ENCODE measurements at places on chromosomes 7 and 10.

DNA sequence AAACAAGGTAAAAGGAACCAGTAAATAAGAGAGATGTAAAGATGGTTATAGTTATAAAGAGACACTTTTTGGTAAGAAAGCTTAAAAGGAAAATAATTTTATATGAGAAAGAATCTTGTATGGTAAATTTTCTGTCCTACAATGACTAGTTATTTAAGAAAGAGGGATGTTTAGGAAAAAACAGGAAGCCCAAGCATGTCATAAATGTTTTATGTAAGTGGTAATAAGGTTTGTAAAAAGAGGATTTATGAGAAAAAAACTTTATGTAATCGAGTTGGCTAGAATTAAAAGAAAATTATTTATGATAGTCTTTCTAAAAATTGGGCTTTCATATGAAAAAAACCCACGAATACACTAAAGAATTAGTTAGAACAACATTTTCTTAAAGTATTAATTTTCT, 34.2 kb upstream of the CREB3L2 start:
- no peak for DNase-seq

DNA sequence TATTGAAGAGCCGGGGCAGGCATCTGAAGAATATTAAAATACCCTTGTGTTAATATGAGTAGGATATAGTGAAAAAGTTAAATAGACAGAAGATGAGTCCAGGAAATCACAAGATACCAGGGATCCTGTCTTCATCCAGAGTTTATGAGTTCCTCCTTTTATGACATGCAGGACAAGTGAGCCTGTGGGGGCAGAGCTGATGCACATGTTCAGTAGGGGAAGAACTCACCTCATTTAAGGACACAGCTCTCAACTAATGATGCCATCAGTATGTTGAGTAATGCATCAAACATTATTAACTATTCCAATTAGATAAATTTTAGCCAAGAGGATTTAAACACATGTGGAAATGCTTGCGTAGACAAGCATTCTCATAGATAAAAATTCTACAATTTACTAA, 435.8 kb upstream of the AKR1E2 start:
- DNase-seq: no peak

GRCh38 chr7:15209429-15209828, 306.9 kb upstream of the DGKB start:
- DNase-seq: no peak

DNA sequence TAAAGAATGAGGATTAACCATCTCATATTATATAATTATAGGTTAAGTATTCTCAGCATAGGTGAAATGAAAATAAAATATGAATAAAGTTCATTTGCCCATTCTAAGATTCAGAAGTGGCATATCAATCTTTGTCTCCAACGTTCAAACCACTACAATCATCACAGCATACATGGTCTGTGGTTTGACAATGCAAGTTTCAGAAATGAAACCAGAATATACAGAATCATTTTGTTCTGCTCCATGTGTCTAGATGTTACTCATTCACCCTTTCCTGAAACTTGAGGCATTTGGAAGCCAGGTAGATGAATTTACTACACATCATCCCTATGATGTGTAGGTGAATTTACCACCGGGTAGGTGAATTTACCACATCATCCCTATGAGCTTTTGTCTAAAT, 44.5 kb upstream of the PPP1R3A start:
- DNase-seq: no peak

GRCh38 chr7:50803359-50804337, 21.0 kb upstream of the GRB10 start:
- no peak for DNase-seq

DNA sequence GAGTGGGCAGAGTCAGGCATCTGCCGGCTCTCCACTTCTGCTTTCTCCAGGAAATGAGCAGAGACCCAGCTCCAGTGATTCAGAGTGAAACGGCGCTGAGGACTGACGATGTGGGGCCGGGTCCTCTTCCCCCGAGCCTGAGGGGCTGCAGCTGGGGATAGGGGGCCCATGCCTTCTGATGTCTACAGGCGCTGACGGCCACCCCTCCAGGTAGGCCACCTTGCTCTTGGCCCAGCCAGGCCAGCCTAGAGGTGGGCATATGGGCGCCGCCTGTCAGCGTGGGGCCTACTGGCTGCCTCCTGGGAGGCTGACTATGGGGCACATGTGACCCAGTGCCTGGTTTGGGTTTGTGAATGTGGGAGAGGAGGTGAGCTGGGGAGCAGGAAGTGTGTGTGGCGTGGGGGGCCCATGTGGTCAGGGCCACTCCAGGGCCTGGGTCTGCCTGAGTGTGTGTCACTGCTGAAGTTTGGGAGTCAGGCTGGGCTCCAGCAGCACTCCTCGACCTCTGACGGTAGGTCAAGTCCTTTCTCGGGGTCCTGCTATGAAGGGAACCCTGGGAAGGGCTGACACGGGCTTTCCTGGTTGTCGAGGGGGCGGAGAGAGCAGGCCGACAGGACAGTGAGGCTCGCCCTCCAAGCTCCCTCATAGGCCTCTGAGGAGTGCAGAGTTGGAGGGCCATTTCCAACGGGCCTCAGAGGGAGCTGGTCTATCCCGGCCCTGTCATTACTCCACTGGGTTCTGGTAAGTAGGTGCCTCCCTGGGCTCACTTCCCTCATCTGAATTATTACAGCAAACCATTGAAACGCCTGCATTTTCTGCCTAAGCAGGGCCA, at the start of gene WDFY4:
Gene WDFY4 (plus strand): TSS at position 82 of the 832 bp plus-strand sequence. CDS start 24,860 bp downstream, outside the sequence.
- no peak for DNase-seq

DNA sequence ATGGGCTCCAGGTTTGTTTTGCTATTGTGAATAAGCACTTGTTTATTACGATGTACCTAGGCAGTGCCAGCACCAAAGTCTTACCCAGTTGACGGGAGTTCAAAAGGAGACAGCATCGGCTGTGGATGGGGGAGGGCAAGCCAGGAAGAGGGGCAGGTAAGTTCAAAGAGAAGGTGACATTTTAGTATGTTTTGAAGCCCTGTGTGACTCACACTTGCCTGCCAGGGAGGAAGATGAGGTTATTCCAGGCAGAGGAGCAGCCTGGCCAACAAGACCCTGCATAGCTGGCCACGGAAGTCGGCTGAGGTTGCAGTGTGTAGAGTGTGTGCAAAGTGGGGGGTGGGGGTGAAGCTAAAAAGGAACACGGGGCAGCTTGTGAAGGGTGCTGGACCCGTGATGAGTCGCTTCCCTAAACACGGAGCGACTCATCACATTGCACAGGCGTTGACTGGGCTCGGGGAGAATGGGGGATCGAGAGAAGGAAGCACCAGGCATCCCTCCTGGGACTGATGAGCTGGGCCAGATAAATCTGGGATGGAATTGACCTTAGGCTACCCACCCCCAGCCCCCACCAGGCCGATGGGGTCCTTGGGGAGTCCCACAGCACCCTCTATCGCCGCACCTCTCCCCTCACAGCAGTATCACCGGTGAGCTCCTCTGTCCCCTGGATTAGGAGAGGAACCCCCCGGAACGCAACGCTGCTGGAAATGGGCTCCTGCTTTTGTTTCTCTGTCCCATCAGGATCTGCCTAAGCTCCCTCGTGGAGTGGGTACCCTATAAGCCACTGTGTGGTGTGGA, 97.9 kb upstream of the IKZF1 start:
- no peak for DNase-seq

GRCh38 chr10:6176691-6177231, 26.0 kb upstream of the PFKFB3 start:
- DNase-seq: no peak

- no peak for DNase-seq
Measured at GRCh38 chr7:92641921-92642511, 51.8 kb upstream of the FAM133B start.

DNA sequence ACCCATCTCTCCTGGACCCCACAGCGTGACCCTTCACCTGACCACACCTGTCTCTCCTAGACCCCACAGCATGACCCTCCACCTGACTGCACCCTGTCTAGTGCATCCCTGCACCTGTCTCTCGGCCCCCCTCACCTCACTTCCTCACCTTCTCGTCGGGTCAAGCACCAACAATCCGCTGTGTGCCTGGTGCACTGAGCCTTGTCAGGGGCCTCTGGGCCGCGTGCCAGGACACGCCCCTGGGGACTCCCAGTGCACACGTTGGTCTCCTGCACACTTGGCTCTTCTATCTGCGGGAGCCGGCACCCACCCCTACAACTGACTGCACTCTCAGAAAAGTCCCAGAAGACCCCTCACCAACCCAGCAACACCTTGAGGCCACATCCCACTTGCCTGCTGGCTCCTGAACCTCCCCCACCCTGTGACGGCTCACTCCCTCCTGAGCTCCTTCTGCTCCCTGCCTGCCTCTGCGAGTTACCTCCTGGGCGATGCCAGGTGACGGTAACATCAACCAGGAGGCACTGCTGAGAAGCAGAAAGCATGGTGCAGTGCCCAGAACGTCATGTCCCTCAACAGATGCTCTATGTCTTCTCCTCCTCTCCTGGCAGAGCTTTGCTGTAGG, 147.6 kb downstream of the DIP2C start:
- no peak for DNase-seq

DNA sequence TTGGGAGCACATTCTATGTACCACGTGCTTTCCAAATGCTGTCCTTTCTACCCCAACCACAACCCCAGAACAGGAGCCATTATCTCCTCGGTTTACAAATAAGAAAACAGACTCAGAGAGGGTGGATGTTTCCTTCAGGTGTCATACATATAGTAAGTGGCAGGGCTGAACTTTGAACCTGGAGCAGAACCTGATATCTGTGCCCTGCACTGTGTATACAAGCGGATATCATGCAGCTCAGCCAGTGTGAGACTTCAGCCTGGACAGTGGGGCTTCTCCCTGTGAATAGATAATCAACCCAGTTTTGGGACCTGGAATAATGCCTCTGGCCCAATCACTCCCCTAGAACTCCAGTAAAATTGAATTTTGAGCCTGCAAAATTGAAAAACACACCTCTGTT, 341.1 kb downstream of the GRID1 start:
- DNase-seq: no peak

DNA sequence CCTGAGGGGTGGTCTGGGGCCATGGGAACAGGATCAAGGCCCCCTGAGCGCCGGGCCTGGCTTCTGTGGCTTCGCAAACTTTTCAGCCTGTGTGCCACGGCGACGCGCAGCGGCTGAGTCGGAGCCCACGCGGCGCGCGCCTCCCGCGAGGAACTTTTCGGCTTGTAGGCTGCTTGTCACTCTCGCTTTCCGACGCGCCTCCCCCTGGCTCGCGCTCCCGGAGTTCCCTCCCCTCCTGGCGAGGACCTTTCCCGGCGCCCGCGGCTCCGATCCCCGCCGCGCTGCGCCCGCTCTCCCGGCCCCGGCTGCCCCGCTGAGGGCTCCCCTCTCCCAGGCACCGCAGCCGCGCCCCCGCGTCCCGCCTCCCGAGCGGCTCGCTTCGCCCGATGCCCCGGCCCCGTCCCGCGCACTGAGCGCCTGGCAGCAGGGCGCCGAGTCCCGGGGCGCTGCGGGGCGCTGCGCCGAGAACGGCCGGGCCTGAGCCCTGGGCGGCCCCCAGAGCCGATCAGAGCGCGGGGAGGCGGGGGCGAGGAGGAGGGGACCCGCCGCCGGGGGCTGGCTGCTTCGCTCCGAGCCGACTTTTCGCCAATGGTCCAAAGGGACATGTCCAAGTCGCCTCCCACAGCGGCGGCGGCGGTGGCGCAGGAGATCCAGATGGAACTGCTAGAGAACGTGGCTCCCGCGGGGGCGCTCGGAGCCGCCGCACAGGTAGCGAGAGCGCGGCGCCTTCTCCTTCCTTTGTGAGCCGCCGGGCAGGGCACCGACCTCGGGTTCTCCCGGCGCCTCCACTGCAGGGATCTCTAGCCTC, at the start of gene CACNB2:
Gene CACNB2 (plus strand): TSS at position 276 of the 808 bp plus-strand sequence.
- DNase-seq: no peak

DNA sequence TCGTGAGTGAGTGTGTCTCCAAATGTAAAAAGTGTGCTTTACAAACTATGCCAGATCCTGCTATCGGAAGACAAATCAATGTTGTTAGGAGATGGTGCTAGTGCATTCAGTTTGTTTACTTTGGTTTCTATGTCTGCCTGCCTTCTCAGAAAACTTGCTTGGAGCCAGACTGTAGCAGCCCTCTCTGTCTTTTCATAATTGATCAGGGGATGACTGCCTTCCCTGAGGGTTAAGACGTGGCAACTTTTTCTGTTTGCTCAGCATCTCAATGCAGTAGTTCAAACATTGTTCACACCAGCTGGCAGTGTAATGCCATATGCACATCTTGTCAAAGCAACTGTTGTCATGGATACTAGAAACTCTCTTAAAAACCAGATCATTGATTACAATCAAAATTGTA, 118.5 kb downstream of the FOXP2 start:
- no peak for DNase-seq

DNA sequence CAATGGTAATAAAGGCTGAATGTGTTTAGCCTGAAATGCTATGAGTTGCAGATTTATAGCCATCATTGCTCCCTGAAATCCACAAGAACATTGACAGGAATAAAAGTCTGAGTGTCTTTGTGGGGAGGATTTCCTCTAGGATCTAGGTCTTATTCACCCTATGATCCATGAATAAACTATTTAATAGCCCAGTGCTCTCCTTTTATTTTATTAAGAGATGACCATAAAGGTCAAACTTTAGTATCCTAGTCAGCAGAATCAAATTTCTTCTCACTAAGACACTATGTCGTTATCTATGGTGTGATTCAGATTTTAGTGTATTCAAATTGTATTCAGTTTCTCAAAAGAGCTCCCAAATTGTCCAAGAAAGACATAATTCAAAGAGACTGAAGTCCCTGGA, 67.8 kb upstream of the AKR1E2 start:
- DNase-seq: no peak

DNA sequence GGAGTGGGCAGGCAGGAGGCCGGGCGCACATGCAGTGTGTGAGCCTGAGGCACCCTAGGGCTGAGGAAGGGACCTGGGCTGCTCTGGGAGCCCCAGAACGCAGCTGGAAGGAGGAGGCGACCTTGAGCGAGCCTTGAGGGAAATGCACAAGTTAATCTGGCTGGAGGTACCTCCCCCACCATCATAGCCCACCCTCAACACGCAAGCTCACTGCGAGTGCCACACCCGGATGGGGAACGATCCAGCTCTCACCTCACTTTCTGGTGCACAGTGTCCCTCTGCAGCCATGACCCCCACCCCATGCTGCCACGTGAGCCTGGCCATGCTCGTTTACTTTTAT, 162.4 kb upstream of the PPP2R2D start:
- no peak for DNase-seq

- no peak for DNase-seq
Measured at GRCh38 chr7:51045319-51046102, 262.8 kb upstream of the GRB10 start.

DNA sequence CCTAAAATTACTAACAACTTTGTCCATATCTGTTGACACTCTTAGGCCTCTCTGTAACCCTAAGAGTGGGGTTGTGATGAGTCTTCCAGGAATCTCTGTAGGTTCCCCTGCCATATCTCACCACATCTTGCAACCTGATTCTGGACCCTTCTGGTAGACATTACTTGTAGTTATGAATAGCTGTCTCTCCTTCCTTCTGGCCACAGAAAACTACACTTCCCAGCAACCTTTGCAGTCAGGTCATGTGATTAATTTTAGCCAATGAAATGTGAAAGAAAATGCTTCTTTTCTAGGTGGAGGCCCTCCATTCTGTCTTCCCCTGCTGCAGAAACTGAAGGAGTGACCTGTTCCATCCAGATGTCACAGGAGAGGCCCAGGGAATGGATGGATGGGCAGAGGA, 147.6 kb upstream of the AOAH start:
- no peak for DNase-seq

- DNase-seq: no peak
Measured at GRCh38 chr10:77244746-77245145, 392.9 kb downstream of the KCNMA1 start.

- DNase-seq: no peak
Measured at GRCh38 chr7:39461263-39461820, 104.9 kb upstream of the YAE1 start.

GRCh38 chr7:74399006-74399405, 54.7 kb upstream of the GTF2IRD1 start:
- no peak for DNase-seq

GRCh38 chr7:18902892-18903291, 214.5 kb downstream of the TWIST1 start:
- no peak for DNase-seq

GRCh38 chr10:47288236-47288635, 11.8 kb upstream of the GDF10 start:
- DNase-seq: no peak

Data from activated naive CD4-positive, alpha-beta T cell (primary cell).